Pons (tissue), 1 donor: ENCODE measurements at places on chromosomes 6 and 20.

GRCh38 chr20:62815066-62815991 lies 1.5 kb upstream of the COL9A3 start:
- no peak for DNase-seq

GRCh38 chr6:18214003-18214402 lies 50.3 kb downstream of the DEK start:
- no peak for DNase-seq

DNA sequence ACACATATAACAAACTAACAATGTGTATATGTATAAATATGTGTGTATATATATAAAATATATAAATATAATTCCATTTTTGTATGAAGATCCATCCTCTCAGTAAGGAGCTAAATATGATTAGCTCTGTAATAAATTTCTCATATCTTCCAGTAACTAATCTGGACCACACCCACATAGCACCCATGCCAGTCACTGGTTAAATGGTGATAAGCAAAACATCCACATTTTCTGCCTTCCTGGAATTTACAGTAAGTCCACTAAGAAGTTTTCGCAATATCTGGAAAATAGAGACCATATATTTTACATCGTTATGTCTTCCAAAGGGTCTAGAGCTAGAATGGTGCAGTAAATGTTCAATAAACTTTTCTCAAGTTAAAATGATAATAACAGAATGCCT lies 151.5 kb upstream of the STMND1 start:
- no peak for DNase-seq

DNA sequence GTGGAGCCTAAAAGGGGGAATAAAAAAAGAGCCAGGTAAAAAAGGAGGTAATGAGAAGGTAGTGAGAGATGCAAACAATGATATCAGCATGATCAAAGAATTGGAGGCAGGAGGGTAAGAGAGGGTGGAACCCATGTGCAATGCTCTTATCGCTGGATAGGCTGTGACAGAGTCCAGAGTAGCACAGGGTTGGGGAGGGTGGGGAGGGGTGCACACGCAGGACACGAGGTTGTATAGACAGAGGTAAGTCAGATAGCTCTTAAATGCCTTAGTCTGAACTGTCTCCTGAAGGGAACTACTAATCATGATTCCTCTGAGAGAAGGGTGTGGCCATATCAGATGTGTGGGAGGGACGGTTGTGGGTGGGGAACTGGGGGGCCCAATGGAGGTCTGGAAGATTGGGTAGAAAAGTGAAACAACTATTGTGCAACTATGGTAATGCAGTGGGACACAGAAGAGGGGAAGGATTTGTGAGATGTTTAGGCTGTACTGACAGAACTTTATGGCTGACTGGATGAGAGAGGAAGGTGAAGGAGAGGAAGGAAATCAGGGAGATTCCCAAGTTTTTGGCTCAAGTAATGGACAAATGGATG lies 354.8 kb downstream of the BTBD9 start:
- DNase-seq = no peak

- DNase-seq = no peak
These were observed 21.3 kb upstream of the MICB start for GRCh38 chr6:31476515-31477139.

DNA sequence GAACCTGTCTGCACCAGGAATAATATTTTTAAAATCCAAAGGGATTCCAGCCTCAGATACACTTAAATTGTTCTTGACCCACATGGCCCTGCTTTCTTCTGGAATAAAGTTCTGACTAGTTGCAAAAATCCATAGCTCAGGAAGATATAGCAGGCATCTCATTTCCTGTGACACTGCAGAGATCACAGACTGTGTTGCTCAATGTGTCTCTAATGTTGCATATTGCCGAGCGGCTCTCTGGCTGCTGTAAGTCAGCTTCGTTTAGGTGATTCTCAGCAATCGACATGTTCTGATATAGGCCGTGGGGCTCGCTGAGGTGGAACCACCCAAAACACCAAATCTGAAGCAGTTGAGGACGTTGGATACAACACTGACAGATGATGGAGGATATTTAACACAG lies 498.3 kb upstream of the AGPAT4 start:
- DNase-seq = no peak

DNA sequence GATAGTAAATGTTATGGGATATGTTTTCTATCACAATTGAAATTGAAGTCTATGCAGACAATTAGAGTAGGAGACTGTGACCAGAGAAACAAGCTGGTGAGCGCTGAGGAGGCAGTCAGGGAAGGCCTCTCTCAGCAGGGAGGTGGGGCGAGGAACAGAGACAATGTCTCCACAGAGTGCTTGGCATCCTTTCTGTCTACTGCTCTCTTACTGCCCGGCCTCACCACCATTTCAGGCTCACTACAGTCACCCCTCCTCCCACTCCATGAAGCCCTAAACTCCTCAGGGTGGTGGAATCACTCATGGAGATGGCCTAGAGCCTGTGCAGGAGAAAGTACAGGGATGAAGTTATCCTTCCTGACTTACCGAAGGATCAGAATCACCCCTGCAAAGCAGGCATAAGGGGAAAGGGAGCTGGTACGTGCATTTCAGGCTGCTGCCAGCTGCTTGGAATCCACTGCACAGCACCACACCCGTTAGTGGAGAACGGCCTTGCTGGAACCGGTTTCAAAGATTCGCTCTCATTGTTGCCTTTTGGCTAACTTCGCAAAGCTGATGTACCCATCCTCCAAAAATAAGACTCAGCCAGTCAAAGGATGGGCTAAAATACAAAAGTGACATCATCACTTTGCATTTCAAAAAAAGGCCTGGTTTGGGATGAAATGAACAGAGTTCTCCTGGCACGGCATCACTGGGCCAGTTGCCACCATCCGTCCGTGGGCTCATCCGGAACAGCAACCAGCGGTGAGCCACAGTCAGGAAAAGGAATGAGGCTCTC lies 67.3 kb downstream of the SLC22A23 start:
- peak; percentile 87 for DNase-seq

DNA sequence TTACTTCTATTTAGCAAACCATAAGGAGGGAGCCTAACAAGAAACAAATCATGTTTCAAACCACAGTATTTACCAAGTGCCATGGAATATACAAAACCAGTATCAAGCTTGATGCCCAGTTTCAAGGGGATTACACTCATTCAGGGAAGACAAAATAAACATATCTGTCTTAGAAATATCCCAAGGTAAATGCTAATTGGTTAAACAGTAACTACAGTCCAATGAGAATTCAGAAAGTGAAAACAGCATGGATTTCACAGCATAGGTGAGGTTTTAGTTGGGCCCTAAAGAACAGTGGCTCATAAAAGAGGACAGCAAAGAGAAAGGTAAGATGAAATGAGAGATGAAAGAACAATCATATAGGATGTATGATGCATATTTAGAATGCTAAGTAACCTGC lies 110.3 kb downstream of the CHD6 start:
- no peak for DNase-seq

- DNase-seq = peak; percentile 94
These were observed 2.2 kb upstream of the APMAP start for GRCh38 chr20:24994470-24995368.

GRCh38 chr20:30288346-30288745 lies 969.1 kb upstream of the DEFB115 start:
- DNase-seq = no peak

- DNase-seq = no peak
These were observed 71.6 kb upstream of the PAX1 start for GRCh38 chr20:21633829-21634228.

DNA sequence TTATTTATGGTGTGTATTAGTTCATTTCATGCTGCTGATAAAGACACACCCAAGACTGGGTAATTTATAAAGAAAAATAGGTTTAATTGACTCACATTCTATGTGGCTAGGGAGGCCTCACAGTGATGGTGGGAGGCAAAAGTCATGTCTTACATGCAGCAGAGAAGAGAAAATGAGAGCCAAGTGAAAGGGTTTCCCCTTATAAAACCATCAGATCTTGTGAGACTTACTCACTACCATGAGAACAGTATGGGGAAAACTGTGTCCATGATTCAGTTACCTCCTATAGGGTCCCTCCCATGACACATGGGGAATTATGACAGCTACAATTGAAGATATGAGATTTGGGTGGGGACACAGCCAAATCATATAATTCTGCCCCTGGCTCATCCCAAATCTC lies 150.0 kb upstream of the AHI1 start:
- no peak for DNase-seq

- DNase-seq = no peak
These were observed 7.9 kb downstream of the IGF2R start for GRCh38 chr6:159976686-159977254.

DNA sequence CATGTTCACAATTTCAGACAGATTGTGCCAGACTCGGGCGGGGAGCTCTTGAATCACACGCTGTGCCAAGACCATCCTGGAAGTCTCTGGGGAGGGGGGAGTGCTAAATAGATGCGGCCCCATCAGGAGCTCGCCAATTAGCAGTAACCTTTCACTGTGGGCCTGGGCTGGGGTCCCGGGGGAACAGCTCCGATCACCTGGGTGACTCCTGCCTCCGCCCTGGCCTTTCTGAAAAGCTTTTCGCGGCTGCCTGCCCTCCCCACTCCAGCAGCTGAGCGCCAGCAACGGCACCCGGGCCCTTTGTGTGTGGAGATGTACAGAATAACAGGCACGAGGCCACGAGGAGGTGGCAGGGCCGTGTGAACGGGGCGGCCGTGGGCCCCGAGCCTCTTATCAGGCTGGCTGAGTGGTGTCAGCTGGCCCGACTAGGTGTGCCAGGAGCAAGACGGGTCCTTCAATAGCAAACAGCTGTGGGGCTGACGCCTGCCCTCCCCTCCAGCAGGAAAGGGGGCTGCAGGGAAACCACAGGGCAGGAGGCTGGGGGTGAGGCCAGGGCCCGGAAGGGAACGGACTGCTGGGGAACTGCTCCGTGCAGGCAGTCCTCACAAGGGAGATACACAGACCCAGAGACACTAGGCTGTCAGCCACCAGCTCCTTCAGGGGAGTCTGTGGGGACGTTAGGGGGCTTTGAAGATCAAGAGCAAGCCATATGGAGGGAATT lies 56.8 kb downstream of the NOL4L start:
- no peak for DNase-seq

DNA sequence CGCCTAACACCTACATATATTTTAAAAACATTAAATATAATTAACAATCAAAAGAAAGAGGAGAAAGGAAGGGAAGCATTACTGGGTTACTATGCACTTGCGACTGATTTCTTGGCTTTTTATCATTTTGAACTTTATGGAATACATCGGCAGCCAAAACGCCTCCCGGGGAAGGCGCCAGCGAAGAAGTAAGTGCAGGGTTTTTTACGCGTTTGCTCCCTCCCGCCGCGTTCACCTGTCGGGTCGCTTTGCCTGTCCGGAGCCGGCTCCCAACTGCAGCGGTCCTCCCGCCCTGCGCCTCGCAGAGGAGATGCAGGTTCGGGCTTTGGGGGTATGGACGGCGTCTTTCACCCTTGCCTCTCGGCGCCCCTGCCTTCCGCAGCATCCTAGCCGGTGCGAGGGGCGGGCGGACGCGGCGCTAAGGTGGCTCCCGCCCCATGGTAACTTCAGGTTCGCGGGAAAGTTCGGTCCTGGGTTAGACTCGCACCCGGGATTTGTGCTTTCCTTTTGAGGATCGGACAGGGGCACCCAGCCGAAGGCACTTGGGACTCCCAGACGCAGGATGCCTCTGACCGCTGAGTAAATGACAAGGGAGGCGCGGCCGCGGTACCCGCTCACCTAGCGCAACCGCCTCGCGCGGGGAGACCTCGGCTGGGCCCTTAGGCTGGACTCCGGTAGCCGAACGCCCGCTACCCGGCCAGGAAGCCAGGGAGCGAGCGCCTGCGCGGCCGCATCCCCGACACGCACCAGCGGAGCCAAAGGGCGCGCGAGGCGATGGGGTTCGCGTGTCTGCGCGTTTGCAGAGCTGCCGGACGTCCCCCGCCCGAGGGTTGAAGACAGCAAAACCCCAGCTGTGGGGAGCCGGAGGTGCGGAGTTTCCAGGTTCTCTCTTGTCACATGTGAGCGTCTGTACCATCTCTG lies 891 bp downstream of the RSPO3 start:
- no peak for DNase-seq

DNA sequence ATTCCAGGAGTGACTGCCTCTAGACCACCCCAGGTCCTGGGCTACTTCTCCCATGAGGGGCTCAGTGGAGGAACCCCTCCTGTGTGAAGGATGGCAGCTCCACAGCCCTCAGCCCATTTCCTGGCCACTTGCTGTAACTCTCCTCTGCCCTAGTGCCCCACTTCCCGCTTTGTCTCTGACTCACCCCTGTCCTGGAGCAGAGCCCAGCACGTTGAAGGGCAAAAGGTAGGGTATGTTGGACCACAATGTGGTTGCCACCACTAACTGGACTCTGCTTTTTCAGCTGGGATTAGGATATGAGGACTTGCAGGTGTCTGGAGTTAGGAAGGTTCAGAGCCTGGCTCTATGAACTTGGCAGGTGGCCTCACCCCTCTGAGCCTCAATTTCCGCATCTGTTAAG lies 2.4 kb downstream of the MYBL2 start:
- no peak for DNase-seq

GRCh38 chr6:56816370-56816769 lies 138.5 kb upstream of the BEND6 start:
- DNase-seq = peak; percentile 52

GRCh38 chr6:67129780-67130179 lies 1422.8 kb upstream of the EYS start:
- DNase-seq = no peak
